ENCODE measurements at places on chromosomes 7 and 10.

DNA sequence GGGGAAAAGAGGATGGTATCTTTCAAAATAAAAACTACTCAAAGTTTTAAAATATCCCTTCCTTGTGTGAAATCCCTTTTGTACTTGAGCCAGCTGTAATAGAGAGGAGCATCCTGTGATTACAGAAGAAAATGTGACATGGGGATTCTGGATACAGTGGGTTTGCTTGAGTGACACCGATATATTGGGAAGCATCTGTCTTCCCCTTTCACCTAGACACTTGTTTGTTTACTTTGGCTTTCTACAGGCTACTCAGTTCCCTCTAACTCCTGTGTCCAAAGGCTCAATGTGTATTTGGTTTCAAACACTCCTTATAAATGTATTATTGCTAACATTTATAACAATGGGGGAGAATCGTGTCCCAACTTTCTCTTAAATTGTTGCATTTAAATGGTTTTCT lies 24.4 kb downstream of the CPED1 start:
- DNase-seq = no peak

- DNase-seq = peak; percentile 7
Observed at GRCh38 chr10:9209105-9209798, 1154.8 kb downstream of the GATA3 start.

DNA sequence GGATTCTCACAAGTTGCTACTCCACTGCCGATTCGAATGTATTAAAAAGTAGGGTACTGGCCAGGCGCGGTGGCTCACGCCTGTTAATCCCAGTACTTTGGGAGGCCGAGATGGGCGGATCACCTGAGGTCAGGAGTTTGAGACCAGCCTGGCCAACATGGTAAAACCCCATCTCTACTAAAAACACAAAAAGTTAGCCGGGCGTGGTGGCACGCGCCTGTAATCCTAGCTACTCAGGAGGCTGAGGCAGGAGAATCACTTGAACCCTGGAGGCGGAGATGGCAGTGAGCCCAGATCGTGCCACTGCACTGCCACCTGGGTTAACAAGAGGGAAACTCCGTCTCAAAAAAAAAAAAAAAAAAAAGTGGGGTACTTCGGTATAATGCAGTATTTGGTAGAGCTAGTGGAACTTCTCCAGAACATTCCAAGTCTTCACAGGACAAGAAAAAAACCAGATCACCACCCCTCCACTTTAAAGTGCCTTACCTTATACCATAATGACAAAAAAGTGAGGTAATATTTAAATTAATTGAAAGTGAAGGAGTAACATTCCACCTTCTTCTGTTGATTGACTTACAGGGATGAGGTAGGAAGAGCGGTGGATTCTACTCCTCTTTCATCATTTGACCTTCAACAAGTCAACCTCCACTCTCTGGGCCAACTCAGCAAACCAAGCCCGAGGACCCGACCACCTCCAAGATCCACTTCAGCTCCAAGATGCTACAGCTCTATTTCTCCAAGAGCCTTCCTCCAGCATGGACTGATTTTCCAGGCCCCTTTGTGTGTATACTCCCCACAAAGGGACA lies 2.0 kb downstream of the BAZ1B start:
- DNase-seq = no peak

GRCh38 chr10:525565-526315 lies 163.7 kb downstream of the DIP2C start:
- no peak for DNase-seq

- DNase-seq = no peak
Observed at GRCh38 chr7:142855756-142856564, 1.1 kb downstream of the EPHB6 start.

DNA sequence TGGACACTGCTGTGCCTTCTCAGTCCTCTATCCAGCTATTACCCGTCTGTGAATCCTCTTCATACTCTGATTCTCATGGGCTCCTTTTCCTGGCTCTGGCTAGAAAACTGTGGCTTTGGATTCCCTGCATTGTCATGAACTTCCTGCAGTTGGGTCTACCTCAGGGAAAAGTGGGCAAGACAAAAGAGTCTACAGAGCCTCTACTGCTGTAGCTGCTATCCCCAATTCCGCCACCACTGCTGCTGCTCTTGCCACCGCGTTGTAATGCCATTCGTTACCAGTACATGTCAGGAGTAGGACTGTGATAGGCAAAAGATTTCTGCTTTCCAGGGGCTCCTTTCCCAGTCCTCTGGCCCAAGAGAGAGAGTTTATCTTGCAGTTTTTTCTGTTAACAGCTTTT lies 23.9 kb upstream of the PPP1R17 start:
- DNase-seq = no peak

GRCh38 chr10:21927631-21928353 lies 75.7 kb downstream of the DNAJC1 start:
- DNase-seq = peak; percentile 64

- DNase-seq = no peak
Observed at GRCh38 chr10:133022776-133023100, 65.0 kb upstream of the ADGRA1 start.

Data from fibroblast of skin of left biceps (primary cell).